Esophagus muscularis mucosa (tissue), 4 donors: ENCODE measurements at places on chromosomes 4 and X. TPM values are rescaled to one million over a fixed set of nuclear protein-coding genes. Genes with fewer than 3 reads are reported as not detected.

GRCh38 chr4:163598489-163598888 is 104.0 kb downstream of the TMA16 start:
- DNase-seq, result no peak
- H3K27ac ChIP-seq, result no peak overlapping the region
- no peak overlapping the region for H3K4me3 ChIP-seq
- no peaks in the 10 kb centered on the region for H3K4me1 ChIP-seq
- H3K27me3 ChIP-seq, result no peaks in the 10 kb centered on the region

DNA sequence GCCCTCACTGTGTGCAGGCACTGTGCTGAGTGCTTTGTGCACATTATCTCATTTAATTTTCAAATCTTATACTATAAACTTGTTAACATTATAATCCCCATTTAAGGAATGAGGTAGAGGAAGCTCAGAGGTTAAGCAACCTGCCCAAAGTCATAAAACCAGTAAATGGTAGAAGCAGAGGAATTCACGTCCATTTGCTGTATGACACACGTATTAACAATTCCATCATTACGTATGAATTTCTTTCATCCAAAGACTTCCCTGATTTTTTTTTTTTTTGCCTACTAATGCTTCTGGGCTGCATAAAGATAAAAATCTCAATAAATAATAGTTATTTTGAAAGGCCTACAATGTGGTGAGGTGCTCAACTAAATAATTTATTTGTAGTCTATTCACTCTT is 64.5 kb upstream of the H2AZ1 start:
- no peak overlapping the region for H3K4me3 ChIP-seq
- H3K27me3 ChIP-seq, result no peaks in the 10 kb centered on the region
- H3K4me1 ChIP-seq, result no peaks in the 10 kb centered on the region
- no peak for DNase-seq
- H3K36me3 ChIP-seq, result no peaks in the 10 kb centered on the region
- H3K27ac ChIP-seq, result no peak overlapping the region

DNA sequence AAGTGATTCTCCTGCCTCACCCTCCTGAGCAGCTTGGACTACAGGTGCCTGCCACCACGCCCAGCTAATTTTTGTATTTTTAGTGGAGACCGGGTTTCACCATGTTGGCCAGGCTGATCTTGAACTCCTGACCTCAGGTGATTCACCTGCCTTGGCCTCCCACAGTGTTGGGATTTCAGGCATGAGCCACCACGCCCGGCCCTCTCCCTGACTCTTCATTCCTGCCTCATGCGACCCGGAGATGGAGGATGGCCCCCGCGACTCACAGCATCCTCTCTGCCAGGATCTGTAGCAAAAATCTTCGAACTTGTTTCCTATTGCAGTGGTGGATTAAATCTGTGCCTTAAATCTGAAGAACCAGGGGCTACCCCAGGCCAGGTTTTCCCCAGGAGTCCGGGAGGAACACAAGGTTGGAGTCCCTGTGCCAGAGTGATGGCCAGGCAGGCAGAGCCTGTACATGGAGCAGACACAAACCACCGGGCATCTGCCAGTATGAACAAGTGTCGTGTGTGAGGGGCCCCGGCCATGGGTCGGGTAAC is 11.5 kb downstream of the CPLX1 start:
- H3K36me3 ChIP-seq, result no peaks in the 10 kb centered on the region
- no peak overlapping the region for H3K4me3 ChIP-seq
- no peaks in the 10 kb centered on the region for H3K4me1 ChIP-seq
- no peak overlapping the region for H3K27ac ChIP-seq
- no peak for DNase-seq

The RAB9B gene
- 8.9 TPM for total RNA-seq

The MAGEC1 gene
- total RNA-seq, result not detected

DNA sequence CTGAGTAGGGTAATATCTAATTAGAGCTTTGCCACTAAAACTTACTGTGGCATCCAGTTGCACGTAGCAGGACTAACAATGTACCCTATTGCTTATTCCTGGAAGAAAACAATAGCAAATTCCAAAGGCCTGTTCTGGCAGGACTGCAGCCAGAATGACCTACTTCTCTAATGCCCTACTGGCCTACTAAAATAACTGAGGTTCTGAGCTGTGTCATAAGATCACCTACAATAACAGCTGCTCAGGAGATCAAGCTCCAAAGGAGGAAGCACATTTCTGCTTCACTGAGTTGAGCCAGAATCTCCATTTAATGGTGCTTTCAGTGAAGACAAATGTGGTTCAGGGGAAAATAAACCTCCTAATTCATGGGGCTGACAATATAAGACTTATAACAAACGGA is 42.2 kb upstream of the CXCL8 start:
- H3K27ac ChIP-seq, result no peak overlapping the region
- no peak overlapping the region for H3K4me3 ChIP-seq
- peaks cover 11% of the 10 kb centered on the region for H3K4me1 ChIP-seq
- H3K36me3 ChIP-seq, result no peaks in the 10 kb centered on the region
- DNase-seq, result no peak

DNA sequence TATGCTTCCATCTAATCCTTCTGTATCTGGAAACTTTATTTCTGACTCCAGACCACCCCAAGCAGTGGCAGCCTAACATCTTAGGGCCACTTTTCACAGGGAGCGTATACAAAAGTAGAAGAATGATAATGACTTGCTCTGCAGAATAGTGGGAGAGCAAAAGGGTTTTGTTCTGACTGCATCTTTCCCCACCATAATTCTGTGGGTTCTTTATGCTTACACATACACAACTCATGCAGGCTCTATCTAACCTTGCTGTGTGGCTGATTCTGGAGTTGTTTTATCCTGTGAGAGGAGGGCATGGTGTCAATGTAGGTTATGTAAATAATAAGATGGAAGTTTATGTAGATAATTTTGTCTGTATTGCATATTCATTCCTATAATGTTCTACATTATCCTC is 42.4 kb upstream of the NDNF start:
- no peaks in the 10 kb centered on the region for H3K36me3 ChIP-seq
- no peaks in the 10 kb centered on the region for H3K27me3 ChIP-seq
- DNase-seq, result no peak
- H3K27ac ChIP-seq, result no peak overlapping the region

GRCh38 chr4:83297548-83298260 is 13.1 kb upstream of the COQ2 start:
- no peak overlapping the region for H3K27ac ChIP-seq
- H3K4me1 ChIP-seq, result no peaks in the 10 kb centered on the region
- DNase-seq, result no peak
- no peaks in the 10 kb centered on the region for H3K27me3 ChIP-seq

- no peaks in the 10 kb centered on the region for H3K4me1 ChIP-seq
- DNase-seq, result no peak
- H3K4me3 ChIP-seq, result no peak overlapping the region
- no peak overlapping the region for H3K27ac ChIP-seq
- no peaks in the 10 kb centered on the region for H3K36me3 ChIP-seq
- no peaks in the 10 kb centered on the region for H3K27me3 ChIP-seq
Measured at GRCh38 chr4:138164208-138164607, 77.9 kb downstream of the SLC7A11 start.

DNA sequence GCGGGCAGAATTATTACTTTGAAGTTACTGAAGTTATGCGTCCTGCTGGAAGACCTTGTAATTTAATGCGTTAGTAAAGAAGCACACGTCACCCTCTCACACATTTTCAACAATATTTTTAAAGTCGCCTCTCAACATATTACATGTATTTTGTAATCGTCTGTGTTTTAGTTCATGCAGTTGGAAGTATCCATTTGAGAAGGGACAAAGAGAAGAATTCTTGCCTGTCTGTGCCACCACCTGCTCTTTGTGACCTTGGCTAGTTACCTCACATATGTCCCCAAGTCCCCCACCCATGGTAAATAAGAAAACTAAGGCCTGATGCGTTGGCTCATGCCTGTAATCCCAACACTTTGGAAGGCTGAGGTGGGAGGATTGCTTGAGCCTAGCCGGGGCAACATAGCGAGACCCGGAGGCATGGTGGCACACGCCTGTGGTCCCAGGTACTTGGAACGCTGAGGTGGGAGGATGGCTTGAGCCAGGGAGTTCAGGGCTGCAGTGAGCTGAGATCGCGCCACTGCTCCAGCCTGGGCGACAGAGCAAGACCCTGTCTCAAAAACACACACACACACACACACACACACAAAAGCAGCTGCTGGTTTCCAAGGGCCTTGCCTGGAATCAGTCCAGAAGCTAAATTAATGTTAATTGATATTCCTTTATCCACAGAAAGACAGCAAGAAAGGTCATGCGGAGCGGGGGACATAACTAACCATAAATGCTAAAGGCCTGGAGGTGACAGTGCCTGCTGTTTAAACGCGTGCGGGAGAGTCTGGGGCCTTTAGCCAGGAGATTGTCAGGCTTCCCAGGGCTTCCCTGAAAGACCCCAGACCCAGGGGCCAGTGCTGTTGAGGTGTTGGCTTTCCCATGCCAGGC is 811 bp downstream of the TMEM187 start:
- no peaks in the 10 kb centered on the region for H3K27me3 ChIP-seq
- peak overlapping the region; percentile 98 for H3K27ac ChIP-seq
- DNase-seq, result no peak

DNA sequence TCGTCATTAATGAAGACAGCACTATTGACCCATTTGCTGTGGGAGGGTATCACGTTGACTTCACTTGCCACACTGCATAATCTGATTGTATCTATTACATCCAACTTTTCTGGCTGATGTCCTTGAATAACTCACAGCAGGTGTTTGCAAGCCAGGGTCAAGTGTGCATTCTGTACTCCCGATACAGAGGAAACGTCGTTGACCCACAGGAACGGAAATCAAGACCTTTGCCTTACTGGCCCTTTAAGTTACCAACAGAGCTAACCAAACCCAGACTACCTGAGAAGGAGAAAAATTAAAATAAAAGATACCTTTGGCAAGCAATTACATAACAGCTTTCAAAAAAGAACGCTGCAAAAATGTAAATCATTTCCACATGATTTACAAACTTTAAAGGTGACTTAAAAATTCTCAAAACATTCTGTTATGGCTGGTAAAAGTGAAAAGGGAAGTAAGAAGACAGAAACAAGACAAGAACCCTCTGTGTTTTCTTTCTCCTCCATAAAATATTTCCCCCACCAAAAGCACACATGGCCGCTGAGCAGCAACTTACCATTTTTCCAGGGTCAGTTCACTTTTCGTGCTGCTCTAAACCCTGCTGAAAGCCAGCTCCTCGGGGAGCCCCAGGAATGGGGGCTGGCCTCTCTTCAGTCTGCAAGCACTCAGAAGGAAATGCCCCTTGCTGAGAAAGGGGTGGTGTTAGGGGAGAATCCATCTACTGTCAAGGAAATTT is 6.5 kb upstream of the SHISA3 start:
- no peak overlapping the region for H3K27ac ChIP-seq
- no peaks in the 10 kb centered on the region for H3K4me1 ChIP-seq
- peaks cover 7% of the 10 kb centered on the region for H3K27me3 ChIP-seq
- no peak overlapping the region for H3K4me3 ChIP-seq
- H3K36me3 ChIP-seq, result no peaks in the 10 kb centered on the region
- DNase-seq, result no peak

GRCh38 chr4:175656649-175657048 is 155.4 kb downstream of the GPM6A start:
- H3K27me3 ChIP-seq, result no peaks in the 10 kb centered on the region
- no peak overlapping the region for H3K4me3 ChIP-seq
- H3K4me1 ChIP-seq, result peaks cover 8% of the 10 kb centered on the region
- H3K27ac ChIP-seq, result no peak overlapping the region
- no peak for DNase-seq
- H3K36me3 ChIP-seq, result no peaks in the 10 kb centered on the region

The OTC gene
- 0.33 TPM for total RNA-seq

GRCh38 chr4:3288571-3289094 is 4.2 kb upstream of the RGS12 start:
- no peak overlapping the region for H3K27ac ChIP-seq
- H3K36me3 ChIP-seq, result no peaks in the 10 kb centered on the region
- no peak overlapping the region for H3K4me3 ChIP-seq
- no peaks in the 10 kb centered on the region for H3K27me3 ChIP-seq

GRCh38 chr4:122524176-122524575 is 67.7 kb upstream of the IL2 start:
- DNase-seq, result no peak
- H3K27ac ChIP-seq, result no peak overlapping the region
- H3K27me3 ChIP-seq, result no peaks in the 10 kb centered on the region
- H3K4me1 ChIP-seq, result no peaks in the 10 kb centered on the region
- no peak overlapping the region for H3K4me3 ChIP-seq
- H3K36me3 ChIP-seq, result no peaks in the 10 kb centered on the region

The SLC10A6 gene
- total RNA-seq, result 8.4 TPM
